Colonic mucosa (tissue), 4 donors: ENCODE measurements at places on chromosomes 13 and 19. TPM values are rescaled to one million over a fixed set of nuclear protein-coding genes. Genes with fewer than 3 reads are reported as not detected.

DNA sequence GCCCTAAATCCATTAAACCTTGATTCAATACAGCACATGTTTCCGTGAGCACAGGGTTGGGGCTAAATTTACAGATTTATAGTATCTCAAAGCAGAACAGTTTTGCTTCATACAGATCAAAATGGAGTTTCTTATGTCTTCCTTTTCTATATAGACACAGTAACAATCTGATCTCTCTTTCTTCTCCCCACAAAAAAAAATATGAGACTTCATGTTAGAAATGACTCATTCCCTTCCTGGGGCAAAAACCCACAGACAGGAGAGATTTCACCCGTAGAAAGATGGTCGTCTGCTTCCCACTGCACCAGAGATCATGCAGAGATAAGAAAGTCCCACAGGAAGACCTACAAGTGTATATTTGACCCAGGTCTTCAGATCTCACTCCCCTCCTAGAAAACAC, 7.7 kb upstream of the ZNF611 start:
- DNase-seq, result no peak

GRCh38 chr13:53126841-53127245, 98.2 kb downstream of the OLFM4 start:
- peak; percentile 30 for DNase-seq

Gene IRGC
- total RNA-seq, result not detected

DNA sequence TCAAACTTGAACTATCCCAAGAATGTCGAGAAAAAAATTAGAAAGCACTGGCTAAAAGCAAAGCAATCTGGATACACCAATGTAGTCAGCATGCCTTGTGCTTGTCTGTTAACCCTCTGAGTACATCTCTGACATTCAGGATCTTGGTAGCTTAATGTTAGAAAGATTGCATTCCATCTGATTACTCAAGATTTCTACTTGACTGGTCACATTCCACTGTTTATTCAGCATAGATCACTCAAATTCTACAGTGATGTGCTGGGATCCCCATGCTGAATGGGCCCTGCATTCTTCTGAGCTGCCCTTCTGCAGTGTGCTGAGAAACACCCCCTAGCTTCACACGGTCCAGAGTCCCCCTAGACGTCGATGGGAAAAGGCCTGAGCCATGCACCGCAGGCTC, 295.4 kb upstream of the MAB21L1 start:
- DNase-seq, result no peak

Gene FXYD3
- 2,836 TPM for total RNA-seq

GRCh38 chr19:9132422-9132821, 5.7 kb upstream of the OR7G3 start:
- no peak for DNase-seq

DNA sequence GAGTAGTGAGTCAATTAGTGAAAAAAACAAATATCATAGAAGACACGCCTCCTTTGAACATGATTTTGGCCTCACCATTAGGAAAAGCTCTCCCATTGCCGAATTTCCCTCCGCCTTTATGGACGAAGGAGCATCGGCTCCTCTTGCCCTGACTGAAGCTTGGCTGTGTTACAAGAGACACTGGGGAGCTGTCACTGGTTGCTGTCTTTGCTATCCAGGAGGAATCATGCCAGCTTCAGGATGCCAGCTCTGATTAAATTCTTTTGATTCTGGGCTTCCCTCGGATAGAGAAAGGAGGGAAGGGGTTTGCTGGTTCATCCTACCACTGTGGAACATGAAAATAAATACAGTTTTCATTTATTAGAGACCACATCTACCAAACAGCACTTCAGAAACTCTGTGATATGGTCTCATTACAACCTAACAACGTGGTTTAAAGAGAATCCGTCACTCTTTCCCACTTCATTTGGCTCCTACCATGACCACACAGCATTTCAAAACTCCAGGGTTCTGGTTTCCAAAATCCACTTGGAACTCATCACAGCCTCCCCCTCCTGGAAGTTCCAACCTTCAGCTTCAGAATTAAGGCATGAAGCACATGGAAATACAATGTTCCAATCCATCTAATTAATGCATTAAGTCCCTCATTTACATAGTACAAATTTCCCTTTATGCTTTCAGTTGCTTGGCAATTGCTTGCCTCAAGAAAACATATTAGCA, 446.0 kb downstream of the EFNB2 start:
- DNase-seq, result no peak

DNA sequence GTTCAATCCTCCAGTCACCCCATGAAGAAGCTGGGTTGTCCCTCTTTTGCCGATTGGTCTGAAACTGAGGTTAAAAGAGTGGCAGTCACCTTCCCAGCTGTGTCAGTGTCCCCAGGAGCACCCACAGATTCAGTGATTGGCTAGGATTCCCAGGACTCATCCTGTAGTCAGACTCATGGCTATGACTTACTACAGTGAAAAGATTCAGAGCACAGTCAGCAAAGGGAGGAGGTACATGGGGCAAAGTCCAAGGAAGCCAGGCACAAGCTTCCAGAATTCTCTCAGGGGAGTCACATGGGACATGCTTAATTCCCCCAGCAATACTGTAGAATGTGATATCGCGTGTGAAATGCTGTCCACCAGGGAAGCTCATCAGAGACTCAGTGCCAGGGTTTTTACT, 14.2 kb downstream of the ZNF473 start:
- DNase-seq, result peak; percentile 33

DNA sequence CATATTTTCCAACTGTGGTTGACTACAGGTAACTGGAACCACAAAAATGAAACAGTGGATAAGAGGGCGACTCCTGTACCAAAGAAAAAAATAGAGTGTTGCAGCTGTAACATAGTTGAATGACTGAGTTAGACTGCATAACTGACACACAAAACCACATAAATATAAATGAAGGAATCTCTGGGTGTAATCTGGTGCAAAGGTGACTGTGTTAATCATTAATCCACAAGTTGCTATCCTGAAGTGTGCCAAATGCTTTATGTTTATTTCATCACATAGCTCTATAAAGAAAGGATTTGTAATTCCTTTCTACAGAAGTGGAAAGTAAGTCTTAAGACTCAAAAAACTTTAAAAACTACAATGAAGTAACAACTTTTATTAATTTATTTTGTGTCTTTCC, 6.0 kb upstream of the GJB2 start:
- DNase-seq, result no peak

DNA sequence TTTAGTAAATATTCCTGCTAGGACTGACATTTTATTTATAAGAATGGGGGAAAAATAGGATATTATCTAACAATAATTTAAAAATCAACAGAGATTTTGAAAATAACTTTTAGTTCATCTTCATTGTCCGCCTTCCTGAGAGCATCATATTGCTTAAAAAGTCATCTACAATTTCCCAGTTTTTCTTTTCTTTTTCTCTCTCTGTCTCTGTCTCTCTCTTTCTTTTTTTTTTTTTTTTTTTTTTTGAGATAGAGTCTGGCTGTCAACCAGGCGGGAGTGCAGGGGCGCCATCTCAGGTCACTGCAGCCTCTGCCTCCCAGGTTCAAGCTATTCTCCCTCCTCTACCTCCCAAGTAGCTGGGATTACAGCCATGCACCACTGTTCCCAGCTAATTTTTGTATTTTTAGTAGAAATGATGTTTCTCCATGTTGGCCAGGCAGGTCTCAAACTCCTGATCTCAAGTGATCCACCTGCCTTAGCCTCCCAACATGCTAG, 276.3 kb downstream of the DACH1 start:
- DNase-seq, result no peak

Gene ZNF560
- not detected for total RNA-seq

Gene CLEC4G
- 0.53 TPM for total RNA-seq

- DNase-seq, result no peak
Measured at GRCh38 chr13:31012655-31013024, 80.2 kb downstream of the TEX26 start.

GRCh38 chr19:38308006-38308766, 4.1 kb downstream of the C19orf33 start:
- no peak for DNase-seq

GRCh38 chr19:21221693-21222092, 79.9 kb downstream of the ZNF431 start:
- no peak for DNase-seq

- DNase-seq, result no peak
Measured at GRCh38 chr13:48158290-48158689, 63.4 kb upstream of the MED4 start.

DNA sequence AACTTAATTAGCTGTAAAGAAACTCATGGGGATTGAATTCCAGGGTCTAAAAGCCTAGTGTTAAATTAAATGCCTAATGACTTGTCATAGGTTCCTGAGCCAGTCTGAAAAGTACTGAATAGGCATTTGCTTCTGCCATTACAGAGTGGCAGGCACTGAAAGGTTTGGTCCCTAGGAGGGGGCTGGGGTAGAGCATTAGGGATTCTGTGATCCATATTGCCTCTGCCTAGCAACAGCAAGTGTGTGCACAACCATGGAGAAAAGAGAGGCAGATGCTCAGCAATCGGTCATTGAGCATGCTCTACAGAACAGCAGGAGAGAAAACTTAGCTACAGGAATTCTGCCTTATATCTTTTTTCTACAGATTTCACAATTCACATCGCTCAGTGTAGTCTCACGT, 133.5 kb downstream of the TRPC4 start:
- no peak for DNase-seq

Gene SIGLEC7
- total RNA-seq, result 0.35 TPM

DNA sequence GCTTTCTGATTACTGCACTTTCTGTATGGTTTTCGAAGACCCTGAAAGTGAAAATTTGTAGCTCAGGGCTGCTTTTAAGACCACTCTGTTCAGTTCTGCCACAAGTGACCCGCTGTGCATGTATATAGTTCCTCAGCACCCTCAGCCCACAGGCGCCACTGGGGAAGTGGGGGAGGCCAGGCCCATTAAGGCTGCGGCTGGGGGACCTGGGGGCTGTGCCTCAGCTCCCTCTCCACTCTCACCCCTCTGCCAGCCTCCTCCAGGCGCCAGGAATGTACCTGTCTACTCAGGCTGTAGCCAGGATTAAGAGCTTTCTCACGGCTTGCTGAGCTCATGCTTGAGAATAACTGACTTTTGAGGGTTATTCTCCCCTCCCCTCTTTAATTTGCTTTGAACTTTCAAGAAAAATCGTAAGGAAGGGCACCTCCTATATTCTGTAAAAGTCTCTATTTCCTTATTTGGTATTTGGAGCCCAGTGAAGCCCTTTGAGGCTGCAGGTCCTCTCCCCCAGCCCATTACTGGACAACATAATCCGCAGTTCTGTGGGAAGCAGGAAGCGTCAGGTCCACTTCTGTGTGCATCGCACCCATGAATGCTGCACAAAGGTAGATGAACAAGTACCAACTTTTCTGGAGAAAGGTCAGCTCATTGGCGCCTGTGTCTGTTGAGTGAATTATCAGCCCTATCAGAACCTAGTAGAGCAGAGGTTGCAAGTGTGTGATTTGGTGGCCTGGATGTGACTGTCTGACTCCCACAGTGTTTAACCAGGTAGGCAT, 29.6 kb downstream of the GJA3 start:
- DNase-seq, result no peak

GRCh38 chr13:93343097-93343496, 116.5 kb downstream of the GPC6 start:
- DNase-seq, result no peak

- DNase-seq, result no peak
Measured at GRCh38 chr13:109595471-109595870, 190.9 kb downstream of the IRS2 start.

DNA sequence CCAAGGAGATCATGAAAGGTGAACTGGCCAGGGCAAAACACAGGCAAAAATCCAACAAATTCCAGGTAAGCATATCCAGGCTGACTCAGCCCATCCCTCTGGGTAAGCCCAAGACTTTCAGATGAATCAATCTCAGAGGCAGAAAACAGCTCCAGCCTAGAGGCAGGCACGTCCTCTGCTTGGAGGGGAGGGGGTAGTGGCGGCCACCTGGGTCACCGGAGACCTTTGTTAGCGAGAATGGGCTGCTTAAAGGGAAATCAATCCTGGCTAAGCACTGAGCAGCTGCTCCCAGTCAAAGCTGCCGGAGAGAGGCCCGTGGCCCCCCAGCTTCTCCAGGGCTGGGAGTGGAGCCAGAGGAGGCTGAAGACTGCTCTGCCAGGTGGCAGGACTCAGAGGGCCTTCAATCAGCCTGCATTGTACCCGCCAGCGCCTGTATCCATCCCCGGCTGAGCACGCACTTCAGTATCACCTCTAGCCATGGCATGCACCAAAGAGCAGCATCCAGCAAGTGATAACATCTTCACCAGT, 48.2 kb downstream of the PIN1 start:
- no peak for DNase-seq

GRCh38 chr13:60327511-60327910, 69.5 kb upstream of the TDRD3 start:
- no peak for DNase-seq

DNA sequence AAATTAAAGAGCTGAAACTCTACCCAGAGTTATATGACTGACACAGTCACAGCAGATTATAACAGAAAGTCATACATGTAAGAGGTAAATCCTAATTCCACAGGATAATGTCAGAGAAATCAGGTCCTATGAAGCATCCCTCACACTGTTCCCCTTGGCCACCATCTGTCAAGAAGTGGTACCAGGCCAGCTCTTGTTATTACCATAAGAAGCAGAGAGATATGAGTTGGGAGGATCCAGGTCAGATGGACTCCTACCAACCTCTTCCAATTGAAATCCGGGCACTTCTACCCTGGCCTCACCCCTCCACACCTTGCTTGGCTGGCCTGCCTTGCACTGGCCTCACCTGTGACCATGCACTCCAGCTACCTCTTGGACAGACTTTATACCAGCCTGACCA, 353.2 kb downstream of the DNAJC15 start:
- DNase-seq, result no peak

DNA sequence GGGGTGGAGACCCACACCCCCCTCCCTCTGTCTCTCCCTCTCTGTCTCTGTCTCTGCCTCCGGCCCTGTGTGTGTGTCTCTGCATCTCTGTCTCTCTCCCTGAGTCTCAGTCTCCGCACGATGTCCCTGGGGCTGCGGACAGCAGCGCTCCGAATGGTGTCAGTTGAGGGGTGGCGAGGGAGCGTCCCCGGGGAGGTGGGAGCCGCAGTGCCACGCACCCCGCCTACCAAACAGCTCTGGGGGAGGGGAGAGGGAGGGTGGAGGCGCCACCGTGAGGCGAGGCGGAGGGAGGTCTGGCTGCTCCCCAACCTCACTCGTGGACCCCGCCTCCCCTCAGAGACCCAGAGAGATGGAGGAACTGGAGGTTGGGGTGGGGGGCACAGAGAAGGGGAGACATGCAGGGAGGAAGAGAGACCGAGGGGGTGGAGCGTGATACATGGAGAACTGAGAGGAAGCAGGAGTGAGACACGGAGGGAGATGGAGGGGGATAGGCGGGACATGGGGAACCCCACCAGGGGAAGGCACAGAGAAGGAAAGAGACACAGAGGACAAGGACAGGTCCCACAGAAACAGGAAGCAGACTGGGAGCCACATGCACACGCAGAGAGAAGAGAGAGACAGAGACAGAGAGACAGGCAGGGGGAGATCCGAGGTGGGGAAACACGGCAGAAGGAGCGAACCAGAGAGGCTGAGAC, 7.2 kb downstream of the ERFL start:
- DNase-seq, result no peak
